Progenitor cell of endocrine pancreas (in vitro differentiated cells): ENCODE measurements at places on chromosomes 4 and X.

DNA sequence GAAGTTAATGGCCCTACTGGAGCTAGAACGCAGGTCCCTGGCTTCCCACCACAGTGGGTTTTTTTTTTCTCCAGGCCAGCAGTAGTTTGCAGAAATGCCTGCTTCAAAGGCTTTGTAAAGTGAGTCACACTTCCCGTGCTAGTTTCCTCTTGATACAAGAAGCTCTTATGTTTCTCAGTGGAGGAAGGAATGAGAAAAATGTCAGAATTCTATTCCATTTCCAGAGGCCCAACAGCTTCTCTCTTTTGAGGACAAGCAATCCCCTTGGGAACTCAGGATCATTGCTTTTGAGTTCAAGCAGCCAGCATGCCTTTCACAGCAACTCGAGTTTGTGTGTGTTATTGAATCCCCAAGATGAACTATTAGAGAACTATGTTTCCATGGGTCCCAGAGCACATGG is 134.3 kb downstream of the GUCY2F start:
- no peak for DNase-seq

DNA sequence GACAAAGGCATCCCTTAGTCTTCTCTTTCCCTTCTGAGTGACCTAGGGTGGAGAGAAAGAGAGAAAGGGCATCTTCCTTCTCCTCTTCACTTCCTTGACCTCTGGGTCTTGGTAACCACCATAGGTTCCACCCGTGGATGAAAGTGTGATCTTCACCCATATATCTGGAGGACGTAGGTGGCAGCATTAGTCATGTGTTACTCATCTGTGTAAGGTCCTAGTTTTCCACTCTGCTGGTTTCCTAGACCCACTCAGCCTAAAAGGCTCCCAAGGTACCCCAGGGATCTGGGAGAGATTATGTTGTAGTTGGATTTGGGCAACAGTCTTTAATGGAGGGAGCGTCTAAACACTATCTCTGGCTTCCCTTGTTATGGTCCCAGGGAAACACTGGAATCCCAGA is 45.5 kb upstream of the RAB9B start:
- no peak for DNase-seq

- no peak for DNase-seq
These were observed 66.8 kb upstream of the AFAP1 start for GRCh38 chr4:8006471-8006870.

GRCh38 chrX:124211312-124211942 is 121.0 kb upstream of the TEX13D start:
- DNase-seq: no peak

GRCh38 chr4:6316461-6317003 is 46.9 kb downstream of the WFS1 start:
- DNase-seq: no peak
